ENCODE measurements at places on chromosomes 6 and 20.

GRCh38 chr6:132666118-132666517, 7.1 kb upstream of the TAAR1 start:
- DNase-seq: no peak

- DNase-seq: no peak
These were observed 69.5 kb upstream of the MAP3K7 start for GRCh38 chr6:90656325-90656724.

DNA sequence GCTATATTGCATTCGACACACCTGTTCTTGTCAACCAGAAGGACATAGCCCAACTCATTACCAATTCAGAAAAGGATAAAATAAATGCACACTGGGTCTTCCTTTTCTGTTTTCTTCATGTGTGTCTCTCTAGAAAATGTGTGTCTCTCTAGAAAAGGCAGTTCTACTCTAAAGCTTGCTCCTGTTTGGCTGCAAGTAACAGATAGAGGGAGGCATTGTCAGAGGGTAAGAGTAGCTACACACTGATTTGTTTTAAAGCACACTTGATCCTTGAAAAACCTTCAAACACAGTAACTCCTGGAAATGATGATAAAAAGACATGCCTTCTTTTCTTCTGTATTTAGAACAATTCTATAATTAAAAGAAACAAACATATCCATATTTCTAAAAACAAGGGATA, 21.3 kb downstream of the GRM1 start:
- DNase-seq: no peak

DNA sequence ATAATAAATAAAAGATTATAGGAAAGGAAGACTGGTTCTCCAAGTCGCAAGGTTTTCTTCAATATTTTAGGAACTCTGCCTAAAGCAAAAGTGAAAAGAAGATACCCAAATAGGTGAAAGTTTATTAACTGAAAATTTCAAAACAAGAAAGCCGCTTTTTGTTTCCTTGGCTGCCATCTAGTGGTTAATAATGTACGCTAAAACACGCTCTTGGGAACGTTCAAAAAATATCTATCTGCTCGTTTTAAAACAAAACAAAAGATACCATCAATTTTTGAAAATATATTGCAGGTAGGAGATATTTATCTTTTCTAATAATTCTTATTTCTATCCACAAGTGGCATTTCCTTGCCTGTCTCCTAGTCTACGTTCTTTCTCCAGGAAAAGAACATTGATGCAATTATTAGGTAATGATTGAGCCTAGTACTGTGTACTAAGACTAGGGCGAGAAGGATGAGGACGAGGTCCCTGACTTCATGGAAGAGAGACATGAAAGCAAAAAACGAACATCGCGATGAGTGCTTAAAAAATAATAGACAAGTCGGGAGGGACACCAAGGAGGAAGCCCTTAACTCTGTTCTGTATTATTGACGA, 97.2 kb downstream of the SPTLC3 start:
- DNase-seq: no peak

DNA sequence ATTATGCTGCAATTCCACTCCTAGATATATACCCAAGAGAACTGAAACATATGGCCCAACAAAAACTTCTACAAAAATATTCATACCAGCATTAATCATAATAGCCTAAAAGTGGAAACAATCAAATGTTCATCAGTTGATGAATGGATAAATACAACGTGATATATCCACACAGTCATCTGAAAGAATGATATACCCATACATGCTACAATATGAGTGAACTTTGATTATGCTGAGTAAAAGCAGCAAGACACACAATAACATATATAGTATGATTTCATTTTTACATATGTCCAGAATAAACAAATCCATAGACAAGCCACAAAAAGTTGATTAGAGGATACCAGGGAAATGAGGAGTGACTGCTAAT, 30.7 kb downstream of the CDK19 start:
- no peak for DNase-seq

DNA sequence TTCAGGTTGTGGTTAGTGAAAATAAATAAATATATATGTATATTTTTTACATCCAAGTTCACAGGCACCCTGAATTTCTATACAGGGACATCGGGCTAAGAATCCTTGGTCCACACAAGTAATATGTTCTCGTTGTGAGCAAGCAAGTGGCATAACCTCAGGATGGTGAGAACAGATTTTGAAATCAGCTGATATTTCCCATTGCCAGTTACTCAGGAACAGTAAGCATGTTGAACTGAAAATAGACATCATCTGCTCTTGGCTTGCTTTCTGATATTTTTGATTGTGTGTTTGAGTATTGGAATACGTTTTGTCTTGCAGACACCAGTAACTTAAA, 87.7 kb downstream of the TRMT6 start:
- DNase-seq: no peak

DNA sequence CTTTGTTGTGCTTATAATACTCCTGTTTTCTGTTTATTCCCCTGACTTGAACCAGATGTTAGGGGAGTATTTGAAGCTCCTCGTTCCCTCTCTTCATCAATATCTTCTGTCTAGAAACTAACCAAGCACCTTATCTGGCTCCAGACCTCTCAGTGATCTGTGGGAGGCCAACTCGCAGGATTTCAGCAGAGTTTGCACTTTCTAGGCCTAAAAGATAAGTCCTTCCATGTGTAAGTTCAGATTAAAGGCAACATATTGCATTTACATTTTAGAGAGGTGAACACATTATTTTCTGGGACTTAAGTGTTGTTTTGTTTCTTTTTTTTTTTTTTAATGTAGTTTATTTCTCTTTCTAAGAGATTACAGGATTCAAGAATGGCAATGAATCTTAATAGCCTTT, 139.4 kb upstream of the AKAP12 start:
- no peak for DNase-seq

DNA sequence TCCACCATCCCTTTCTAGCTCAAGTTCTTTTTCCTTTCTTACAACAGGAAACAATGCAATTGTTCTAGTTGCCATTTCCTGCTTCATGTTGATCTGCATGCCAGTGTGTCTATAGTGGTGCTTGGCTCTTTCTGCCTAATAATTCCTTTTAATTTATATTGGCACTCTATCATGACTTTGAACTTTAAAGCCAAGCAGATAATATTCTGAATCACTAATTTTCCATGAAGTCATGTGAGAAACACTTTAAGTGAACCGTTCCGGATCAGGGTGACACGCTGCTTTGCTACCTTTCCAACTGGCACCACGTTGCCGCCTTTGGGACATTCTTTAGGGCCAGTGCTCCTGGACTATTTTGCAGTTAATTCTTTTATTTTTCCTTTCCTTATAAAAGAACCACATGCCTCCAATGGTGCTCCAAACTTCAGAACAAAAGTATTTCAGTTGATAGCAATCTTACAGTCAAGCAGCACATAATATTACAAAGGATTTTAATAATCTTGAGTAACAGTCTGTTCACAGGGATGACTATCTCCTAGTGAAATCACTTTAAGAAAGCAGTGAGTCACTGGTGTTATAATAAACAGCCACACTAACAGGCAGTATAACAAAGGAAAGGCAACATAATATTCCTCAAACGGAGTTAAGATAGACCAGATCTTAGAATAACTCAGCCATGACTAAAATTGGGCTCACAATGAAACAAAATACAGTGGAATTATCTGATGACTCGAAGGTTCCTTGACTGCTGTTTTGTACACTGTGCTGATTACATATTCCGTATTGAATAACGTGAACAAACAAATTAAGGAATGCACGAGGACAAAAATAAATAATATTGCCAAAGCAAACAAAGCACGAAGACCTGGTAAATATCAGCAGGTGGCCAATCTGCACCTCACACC, 19.0 kb upstream of the BLOC1S5 start:
- DNase-seq: no peak

DNA sequence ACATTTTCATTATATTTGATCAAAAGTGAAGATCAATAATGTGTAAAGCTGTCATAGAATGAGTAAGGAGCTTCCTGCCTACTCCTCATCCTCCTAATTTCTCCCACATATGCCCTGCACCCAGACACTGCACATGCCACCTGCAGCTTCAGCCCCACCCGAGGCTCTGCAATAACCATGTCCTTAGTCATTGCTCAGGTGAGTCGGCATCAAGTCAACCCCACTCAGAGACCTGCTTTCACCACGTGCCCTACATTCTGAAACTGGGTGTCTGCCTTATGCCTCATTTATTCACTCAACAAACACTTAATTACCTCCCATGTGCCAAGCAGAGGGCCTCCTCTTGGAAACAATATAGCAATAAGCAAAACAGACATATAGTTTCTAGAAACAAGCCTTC, 15.4 kb upstream of the TNFAIP3 start:
- DNase-seq: no peak

- DNase-seq: no peak
These were observed 273.5 kb downstream of the COL12A1 start for GRCh38 chr6:74932232-74932888.

DNA sequence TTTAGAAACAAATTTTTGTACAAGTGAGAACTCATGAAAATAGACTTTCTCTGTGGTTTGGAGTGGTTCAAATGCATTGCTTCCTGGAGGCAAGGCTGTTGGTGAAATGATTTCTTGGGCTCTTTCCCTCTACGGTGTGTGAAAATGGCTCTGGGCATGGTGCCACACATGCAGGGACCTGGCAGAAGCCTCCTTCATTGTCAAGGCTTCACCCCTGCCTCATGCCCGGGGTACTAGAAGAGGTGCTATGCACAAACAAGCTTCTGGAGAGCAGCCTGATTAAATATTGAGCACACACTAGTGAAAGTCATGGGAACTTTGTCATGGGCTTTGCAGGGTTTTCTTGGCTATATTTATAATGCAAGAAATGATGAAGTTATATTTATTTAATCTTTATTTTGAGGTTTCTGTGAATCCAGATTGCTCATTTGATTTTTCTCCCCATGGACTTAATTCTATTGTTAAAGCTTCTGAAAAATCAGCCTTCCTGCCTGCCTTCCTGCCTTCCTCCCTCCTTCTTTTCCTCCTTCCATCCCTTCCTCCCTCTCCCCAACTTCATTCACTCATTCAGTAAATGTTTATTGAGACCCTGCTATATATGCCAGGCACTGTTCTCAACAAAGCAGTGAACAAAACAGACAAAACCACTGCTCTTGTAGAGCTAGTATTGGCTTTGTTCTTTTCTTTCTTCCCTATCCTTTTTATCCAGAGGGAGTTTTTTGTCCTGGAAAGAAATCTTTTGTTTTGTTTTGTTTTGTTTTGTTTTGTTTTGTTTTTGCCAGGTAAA, 21.0 kb downstream of the C6orf89 start:
- DNase-seq: no peak

DNA sequence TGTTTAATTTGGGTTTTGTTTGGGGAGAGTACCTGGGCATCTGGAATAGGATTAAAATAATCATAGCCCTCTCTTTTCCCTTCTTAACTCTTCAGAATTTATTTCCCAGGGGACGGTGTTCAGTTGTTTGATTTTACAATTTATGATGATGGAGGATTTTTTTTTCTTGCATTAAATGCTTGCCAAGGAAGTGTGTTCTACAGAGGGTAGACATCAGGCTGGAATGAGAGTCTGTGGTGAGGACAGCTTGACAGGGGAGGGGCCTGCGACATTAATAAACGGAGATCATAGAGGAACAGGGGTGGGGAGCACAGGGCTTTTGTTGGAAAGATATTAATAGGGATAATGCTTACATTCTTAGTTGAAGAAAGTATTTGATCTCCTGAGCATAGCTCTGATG, 297.5 kb downstream of the CLIC5 start:
- no peak for DNase-seq

DNA sequence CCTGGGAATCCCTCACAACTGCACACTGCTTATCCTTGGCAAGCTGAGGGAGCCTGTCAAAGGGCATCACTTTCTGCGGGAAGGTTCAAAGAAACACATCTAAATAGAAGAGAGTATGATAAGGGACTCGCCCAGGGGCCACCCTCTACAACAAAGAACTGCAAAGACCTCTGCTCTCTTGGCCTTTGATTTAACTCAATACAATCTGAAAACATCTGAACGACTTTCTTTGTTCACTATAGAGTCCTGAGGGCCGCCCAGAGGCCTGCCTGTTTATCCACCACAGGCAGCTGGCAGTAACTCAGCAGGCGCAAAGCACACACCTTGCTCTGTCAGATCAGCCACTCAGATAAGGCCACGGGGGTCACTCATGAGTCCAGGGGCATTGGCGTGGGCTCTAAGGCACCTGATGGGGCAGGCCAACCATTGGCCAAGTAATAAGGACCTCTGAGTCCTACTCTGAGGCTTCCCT, 139.3 kb downstream of the UNC5CL start:
- DNase-seq: no peak

DNA sequence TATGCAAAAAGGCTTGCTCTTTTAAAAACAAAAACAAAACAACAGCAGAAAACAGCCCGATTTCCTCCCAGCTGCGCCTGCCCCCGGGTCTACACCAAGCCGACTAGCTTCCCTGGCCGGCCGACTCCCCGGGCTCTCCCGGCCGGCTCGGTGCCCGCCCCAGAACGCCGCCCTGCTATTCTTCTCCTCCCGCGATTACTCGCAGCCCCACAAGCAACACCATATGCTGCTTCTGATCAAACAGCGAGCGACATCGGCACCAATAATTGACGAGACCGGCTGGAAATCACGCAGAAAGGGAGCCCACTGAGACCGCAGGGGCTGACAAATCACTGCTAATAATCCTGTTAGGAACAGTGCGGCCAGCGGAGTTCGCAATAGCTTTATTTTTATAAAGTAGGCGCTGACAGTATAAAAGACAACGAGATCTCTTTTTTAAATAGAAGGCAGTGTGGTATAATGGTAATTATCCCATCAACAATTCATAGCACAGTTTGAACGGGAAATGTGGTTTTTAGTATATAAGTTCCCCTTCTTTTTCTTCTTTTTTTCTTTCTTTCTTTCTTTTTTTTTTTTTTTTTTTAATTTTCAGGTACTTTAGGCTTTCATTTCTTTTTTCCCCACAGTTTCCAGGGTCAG, 3.3 kb downstream of the SIM1 start:
- DNase-seq: no peak

GRCh38 chr6:137414599-137414998, 79.6 kb downstream of the OLIG3 start:
- no peak for DNase-seq

- no peak for DNase-seq
These were observed 228.5 kb downstream of the PHF3 start for GRCh38 chr6:63864061-63864460.

All from thymus (tissue), 14 donors.